ENCODE measurements at places on chromosomes 16 and 17.
A peak's percentile ranks its signal among the peaks of the same experiment; 100 is the strongest.

- DNase-seq: no peak
These were observed 26.5 kb upstream of the GSG1L start for GRCh38 chr16:28089992-28090365.

GRCh38 chr17:65468321-65468720, 93.1 kb downstream of the AXIN2 start:
- DNase-seq: no peak

DNA sequence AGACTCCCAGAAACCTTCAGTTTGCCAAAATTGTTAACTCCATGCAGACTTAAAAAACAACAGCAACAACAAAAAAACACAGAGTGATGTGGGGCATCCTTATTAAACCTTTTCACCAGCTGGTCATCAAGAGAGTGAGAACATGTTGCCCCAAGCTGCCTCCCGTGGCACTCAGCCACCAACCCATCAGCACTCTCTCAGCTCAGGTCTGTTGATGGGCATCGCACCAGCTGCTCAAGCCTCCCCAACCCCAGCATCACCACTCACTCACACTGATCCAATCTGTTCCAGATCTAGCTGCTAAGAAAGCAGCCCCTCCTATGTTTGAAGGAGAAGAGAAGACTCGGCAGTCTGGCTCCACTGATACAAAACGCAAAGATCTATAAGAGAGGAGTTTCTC, 46.8 kb downstream of the SLC39A11 start:
- DNase-seq: no peak

DNA sequence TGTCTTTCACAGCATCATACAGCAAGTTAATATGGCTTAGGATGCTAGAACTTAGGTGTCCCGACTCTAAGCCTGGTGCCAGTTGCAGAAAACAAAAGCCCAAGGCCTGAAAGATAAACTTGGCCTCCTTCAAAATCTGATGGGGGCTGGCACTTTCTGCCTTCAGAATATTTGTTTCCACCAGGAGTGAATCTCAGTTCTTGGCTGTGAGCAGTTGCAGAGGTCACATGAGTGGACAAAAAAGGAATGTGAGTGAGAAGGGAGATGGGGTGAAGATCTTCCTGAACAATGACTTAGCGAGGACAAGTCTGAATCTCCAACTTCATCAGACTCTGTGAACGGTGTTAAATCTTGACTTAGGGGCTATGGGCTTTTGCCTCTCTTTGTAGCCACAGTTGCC, 46.6 kb downstream of the HOXB1 start:
- no peak for DNase-seq

DNA sequence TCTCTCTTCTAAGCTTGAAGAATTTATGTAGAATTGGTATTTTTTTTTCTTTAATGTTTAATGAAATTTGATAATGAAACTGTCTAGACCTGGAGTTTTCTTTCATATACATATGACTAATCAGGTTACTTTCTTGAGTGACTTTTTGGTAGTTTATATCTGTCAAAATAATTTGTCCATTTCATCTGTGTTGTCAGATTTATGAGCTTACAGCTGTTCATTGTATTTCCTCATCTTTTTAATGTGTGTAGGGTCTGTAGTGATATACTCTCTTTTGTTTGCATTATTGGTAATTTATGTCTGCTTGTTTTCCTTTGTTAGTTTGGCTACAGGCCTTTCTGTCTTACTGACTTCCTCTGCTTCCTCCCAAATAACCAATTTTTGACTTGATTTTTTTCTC, 55.7 kb downstream of the TAOK1 start:
- no peak for DNase-seq

GRCh38 chr16:20744922-20745440, 3.4 kb upstream of the THUMPD1 start:
- DNase-seq: no peak

DNA sequence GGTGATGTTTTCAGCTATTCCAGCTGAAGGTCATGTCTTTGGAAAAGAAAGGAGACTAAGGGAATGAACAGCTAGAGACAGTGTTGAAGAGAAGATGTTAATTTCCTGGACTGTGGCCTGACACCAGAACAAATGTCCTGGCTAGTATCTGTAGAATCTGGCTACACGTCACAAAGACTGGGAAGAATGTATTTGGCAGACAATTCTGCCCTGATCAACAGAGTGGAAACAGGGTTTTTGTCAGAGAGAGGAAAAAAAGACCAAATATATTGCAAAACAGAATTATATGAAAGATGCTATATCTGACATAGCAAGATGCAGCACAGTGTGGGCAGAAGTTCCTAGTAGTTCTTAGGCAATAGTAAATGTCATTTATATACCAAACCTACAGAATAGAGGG, 17.0 kb upstream of the ANKFN1 start:
- no peak for DNase-seq

DNA sequence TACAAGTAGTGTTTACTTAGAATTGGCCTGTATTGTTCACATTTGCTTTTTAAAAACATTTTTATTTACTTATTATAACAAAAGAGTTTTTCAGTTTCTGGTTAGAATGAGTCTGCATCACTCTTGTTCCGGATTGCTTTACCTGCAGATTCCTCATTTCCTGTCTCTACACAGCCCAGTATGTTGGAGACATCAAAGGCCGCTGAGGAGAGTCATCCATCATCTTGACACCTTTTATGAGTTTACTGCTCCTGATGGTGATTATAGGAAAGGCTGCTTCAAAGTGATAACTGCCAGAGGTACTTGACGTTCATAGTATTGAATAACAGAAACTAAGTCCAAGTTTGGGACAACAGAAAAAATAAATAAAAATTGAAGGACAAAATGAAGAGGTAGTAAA, 490.5 kb upstream of the CA10 start:
- peak; percentile 7 for DNase-seq

- no peak for DNase-seq
These were observed 126.1 kb upstream of the NUDT7 start for GRCh38 chr16:77596261-77596660.

DNA sequence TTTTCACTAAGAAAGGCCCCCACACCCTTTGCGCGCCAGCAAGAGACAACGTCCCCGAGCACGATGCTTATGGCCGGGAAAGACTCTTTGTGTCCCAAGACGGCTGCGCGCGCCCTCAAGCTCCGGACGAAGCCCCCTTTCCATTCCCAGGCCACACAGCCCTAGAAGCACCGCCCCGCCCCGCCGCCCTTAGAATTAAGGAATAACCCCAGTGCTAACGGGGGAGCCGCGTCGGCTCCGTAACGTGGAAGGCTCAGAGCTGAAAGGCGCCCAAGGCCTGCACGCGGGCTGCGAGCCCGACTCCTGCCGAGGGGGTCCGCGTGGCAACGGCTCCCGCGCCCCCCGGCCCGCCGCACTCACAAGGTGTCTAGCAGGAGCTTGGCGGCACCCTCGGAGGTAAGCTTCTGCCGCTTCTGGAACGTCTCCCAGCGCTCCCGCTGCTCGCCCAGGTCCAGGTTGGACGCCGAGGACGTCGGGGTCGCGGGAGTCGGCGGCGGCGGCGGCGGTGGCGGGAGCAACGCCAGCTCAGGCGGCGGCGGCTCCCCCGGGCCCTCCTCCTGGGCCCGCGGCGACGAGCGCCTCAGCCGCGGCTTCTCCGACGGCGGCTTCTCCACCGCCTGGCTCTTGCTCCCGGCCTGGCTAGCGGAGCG, 477 bp downstream of the CENPV start:
- no peak for DNase-seq

DNA sequence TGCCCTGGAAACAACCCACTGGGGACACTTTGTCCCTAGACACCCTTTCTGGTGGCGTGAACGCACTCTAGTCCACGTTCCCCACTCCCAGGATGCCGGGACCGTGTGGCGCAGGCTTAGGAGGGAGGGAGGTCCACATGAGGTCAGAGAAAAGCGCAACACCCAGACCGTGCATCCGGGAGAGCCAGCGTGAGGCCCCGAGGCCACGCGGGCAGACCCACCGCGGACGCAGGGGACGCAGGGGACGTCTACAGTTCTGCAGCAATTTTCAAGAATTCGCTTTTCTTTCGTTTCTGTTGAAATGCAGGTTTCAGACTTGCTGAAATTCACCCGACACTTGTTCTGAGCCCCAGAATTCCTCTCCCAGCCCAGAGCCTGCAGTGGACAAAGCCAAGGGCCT, 4.7 kb downstream of the RFNG start:
- DNase-seq: no peak

DNA sequence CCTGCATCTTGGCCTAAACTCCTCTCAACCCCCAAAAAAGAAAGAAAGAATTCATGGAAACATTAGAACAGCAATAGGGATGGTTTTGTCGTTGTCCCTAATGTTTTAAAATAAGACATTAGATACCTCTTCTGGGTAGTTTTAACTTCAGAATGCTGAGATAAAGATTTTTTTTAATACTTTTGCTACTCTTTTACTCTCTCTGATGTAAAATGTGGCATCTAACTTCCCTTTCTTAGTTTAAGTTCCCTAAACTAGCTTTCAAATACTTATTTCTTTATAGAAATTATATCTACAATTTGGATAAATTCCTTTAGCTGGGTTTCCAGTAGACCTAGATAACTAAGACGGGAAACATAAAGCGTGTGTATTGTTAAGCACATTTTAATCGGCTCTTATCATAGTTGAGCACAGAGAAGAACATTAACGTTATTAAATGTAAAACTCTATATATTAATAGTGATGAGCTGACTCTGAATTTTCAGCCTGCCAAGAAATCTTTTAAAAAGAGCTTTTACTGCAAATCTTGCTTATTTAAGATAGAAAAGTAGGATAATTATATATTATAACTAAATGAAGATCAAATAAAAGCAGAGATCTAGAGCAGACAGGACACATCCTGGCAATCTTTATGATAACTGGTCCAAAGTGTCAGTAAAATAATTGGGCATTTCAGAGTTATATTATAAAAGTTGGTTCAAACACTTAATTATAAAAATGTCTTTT, 183.2 kb downstream of the CYB561 start:
- no peak for DNase-seq

- DNase-seq: no peak
These were observed 26.1 kb downstream of the HDAC5 start for GRCh38 chr17:44097110-44097958.

- no peak for DNase-seq
These were observed 113.1 kb downstream of the SHISA9 start for GRCh38 chr16:13014476-13014875.

DNA sequence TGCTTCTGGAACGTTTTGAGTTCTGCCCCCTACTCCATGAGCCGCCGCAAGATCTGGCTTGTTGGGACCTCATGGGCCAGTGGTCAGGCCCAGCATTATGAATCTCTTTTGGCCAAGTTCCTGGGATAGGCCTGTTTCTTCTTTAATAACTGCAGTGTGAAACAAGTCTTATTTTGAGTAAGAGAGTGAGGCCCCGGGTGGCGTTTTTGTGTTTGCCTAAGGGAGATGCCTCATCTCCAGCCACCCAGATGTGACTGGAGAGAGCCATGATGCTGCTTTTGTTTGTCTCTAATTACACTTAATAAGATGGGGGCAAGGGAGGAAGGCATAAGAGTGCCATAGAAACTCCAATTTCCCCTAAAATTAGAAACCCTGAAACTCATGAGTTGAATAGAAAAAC, 39.8 kb downstream of the KSR1 start:
- no peak for DNase-seq

DNA sequence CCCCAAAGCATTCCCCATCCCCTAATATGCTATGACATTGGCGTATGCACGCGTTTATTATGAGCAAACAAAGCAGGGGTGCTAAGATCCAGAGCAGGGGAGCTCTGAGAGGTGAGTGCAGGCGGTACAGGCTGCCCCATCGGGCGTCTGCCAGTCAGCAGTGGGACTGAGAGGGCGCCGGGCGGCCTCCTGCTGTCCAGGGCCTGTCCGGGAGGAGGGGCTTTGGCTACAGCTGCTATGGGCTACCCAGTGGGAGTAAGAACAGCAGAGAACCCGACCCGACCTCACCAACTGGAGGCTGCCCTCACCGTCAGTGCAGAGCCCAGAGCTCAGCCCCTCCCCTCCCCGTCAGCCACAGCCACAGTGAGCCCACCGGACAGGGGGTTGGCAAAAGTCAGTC, 18.5 kb upstream of the AATK start:
- no peak for DNase-seq

- DNase-seq: no peak
These were observed 86.6 kb downstream of the C16orf95 start for GRCh38 chr16:87230571-87230970.

DNA sequence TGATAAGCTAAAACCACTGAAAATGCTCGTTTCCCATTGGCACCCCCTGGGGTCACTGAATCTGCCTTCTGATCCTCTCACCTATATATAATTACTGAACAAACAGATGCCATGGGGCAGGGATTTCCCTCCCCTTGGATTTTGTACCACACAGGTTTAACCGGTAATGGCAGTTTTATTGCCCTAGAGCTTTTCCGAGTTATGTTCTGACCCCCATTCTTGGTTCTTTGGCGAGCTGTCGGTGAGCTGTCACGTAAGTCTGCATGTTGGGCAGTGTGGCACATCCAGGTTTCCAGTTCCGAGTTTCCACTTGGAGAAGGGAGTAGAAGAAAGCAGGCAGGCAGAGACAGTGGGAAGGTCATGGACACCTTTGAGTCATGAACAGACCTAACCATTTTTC, 7.1 kb downstream of the TMEM97 start:
- no peak for DNase-seq

DNA sequence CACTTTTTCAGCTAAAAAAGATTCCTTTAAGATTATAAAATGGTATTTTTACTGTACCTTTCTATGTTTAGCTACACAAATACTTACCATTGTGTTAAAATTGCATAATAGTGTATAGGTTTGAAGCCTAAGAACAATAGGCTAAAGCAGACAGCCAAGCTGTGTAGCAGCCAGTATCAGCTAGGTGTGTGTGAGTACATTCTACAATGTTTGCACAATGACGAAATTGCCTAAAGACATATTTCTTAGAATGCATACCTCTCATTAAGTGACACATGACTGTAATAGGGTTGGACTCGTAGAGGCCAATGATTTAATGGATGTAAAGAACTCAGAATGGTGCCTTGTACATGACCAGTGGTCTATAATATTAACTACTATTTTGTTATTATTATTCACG, 1.9 kb upstream of the MT1B start:
- no peak for DNase-seq

GRCh38 chr17:35683591-35683990, 47.8 kb upstream of the RASL10B start:
- no peak for DNase-seq

GRCh38 chr16:84593825-84594724, 23.8 kb downstream of the COTL1 start:
- DNase-seq: no peak

DNA sequence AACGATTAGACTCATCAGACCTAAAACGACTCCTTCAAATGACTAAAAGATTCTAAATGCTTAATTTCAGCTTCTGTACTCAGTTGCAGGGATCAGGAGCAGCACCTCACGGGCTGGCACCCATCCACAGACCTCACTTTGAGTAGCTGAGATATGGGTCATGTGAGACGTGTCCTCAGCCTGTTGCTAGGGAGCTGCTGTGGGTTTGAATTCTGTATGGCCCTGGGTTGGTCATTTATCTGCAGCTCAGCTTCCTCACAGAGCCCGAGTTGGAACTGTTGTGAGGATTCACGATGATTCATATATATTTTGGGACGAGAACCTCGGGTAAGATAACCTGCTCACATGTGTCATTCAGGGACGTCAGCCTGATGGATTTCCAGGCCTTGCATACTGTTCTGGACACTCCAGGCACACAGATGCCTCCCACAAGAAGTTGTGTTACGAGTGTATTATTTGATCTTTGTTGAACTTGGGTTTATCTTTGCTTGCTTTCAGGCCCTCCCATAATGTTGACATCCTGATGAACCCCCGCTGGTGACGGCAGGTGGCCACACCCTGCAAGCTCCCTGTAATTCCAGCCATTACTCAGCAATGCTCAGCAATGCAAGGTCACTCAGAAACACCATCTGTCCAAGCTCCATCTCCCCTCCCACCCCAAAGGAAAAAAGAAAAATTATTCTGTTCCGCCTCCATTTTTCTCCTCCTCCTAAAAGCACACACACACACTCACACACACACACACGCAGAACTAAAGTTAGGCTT, 137.6 kb downstream of the RBFOX3 start:
- DNase-seq: no peak
